EL (cell line): ENCODE measurements at places on chromosomes 5 and 9.

- no peak for DNase-seq
Measured at GRCh38 chr5:51034222-51034901, 348.9 kb upstream of the ISL1 start.

GRCh38 chr5:145903113-145903512, 30.3 kb upstream of the GRXCR2 start:
- DNase-seq = no peak

GRCh38 chr9:135156525-135157510, 69.3 kb downstream of the OLFM1 start:
- peak; percentile 18 for DNase-seq

- no peak for DNase-seq
Measured at GRCh38 chr5:34756781-34757624, 82.0 kb upstream of the TTC23L start.

DNA sequence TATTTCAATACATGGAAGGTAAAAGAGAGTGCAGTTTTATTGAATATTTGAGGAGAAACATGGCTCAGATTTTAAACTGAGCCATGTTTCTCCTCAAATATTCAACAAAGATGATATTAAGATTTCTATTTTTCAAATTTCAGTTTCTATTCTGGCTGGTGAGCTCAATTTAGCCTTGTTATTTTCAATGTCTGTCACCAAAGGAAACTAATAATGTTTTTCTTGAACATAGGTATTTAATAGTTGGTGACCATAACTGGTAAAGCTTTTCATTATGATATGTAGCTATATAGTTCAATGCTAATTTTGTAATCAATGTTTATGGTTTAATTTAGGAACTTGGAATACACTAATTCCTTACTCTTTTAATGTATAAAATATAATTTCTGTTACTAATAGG, 177.4 kb downstream of the FER start:
- no peak for DNase-seq

DNA sequence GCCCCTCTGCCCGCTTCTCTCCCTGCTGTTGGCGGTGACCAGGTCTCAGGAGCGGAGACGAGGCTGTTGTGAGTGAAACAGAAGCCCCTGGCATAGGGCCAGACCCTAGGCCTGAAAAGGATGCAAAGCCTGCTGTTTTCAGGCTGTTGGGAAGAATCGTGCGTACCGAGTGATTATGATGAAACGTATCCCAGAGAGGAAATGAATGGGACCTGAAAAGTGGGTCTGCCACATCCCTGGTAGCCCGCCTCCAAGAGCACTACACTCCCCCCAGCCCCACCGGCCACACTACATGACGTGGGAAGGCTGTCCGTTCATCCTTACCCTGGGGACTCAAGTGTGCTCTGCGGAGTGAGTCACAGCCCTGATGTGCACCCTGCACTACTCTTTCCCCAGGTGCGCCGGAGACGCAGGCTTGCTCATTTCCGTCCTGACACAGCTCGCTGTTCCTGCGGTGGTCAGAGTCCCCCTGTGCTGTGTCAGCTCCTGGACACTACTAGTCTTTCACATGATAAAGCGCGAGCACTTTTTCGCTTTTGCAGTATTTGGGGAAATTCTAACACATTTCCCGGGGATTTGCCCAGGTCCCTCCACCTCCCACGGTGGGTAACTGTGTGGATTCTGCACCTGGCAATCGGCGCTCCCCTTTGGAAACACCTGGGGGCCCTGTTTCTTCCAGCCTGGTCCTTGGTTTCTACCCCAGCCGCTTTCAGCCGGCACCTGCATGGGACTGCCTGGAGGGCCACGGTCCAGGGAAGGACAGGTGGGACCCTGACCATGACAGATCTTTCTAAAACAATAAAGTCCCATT, 91.5 kb downstream of the ANKRD33B start:
- no peak for DNase-seq

DNA sequence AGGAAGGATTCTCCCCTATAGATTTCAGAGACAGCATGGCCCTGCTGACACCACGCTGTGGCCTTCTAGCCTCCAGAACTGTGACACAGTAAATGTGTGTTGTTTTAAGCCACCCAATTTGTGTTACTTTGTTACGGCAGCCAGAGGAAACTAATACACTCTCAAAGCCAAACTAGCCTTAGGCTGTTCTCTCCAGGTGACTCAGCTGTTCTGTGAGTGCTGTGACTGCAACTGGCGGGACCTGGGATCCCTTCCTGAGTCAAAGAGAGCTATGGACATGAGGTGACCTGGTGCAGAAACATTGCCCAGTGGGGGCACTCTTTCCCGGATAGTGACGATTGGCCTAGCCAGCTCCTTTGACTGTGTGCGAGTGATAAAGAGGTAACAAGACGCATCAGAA, 14.0 kb upstream of the MLANA start:
- no peak for DNase-seq

- no peak for DNase-seq
Measured at GRCh38 chr9:127055745-127056402, 66.6 kb downstream of the ANGPTL2 start.

GRCh38 chr5:8908055-8908683, 637.7 kb downstream of the SEMA5A start:
- DNase-seq = peak; percentile 59

GRCh38 chr9:35903049-35903448, 3.0 kb upstream of the HRCT1 start:
- DNase-seq = peak; percentile 56
